Activated CD4-positive, alpha-beta memory T cell treated with anti-CD3 and anti-CD28 coated beads, Interleukin-2, amount 10 ng/mL, durations not matched to agents 7 days and 5 days (primary cell): ENCODE measurements at places on chromosomes 2 and 18. TPM values are rescaled to one million over a fixed set of nuclear protein-coding genes. Genes with fewer than 3 reads are reported as not detected.
A peak's percentile ranks its signal among the peaks of the same experiment; 100 is the strongest.

The IL36G gene
- total RNA-seq, result not detected

GRCh38 chr2:229591611-229592010 is 122.7 kb downstream of the DNER start:
- DNase-seq, result no peak

GRCh38 chr2:73823916-73824523 is 4.7 kb upstream of the STAMBP start:
- no peak for DNase-seq

DNA sequence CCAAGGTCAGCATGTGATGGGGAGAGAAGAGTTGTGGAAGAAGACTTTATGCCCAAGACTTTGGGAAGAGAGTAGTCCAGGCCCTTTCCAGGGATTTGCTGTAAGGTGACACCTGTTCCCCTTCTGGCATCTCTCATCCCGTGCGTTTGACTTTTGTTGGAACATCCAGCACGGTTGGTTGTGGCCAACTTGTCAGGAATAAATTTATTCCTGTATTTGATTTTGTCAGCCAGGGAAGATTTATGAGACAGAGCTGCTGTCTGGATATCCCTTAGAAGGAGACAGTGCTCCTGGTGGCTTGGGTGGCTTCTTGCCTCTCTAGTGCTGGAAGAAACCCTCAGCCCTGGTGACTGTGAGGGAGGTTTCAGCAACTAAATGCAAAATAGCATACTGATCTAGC is 121.5 kb downstream of the PTPRM start:
- DNase-seq, result no peak

- DNase-seq, result no peak
Observed at GRCh38 chr2:140601342-140601741, 1529.5 kb downstream of the LRP1B start.

- no peak for DNase-seq
Observed at GRCh38 chr2:78993518-78994148, 31.9 kb upstream of the REG3G start.

GRCh38 chr2:167054881-167055280 is 166.6 kb downstream of the XIRP2 start:
- no peak for DNase-seq

- DNase-seq, result no peak
Observed at GRCh38 chr2:224865016-224865415, 148.9 kb upstream of the CCDC195 start.

The LTBP1 gene
- 0.33 TPM for total RNA-seq

The KIDINS220 gene
- 35.1 TPM for total RNA-seq

GRCh38 chr2:46368401-46368800 is 71.2 kb downstream of the EPAS1 start:
- DNase-seq, result no peak

DNA sequence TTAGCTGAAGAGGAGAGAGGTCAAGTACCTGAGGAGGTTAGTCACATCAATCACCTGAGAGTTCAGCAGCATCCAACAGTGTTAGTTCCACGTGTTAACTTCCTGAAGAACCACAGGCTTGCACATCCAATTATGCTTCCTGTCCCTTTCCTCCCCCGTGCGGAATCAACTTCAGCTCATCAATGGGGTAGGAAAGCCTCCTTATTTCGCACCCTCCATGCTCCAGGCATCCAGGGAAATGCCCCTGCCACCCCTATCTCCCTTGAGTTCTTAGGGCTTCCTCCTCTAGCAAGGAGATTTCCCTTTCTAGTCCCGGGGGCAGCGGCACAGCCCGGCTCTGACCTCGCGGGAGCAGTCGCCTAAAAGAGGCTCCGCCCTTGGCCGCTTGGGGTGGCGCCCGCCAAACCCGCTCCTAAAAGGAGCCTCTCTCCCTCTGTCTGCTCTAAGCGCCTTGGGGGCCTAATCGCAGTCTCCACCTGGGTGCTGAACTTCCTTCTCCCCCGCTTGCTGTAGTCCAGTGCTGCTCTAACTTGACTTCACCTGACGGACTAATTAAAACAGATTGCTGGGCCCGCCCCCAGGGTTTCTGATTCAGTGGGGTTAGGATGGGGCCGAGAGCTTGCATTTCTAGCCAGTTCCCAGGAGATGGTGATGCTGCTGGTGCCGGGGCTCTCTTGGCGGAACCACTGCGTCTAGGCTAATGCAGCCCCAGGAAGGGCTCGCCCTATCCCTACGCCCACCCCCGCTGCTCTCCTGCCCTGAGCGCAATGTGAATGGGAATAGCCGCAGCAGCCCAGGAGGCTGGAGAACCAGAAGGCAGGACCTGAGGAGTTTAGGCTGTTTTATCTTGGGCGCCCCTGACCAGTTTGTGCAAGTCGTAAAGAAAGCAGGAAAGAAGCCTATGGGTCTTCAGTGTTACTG is 3.4 kb upstream of the TET3 start:
- DNase-seq, result peak; percentile 36

GRCh38 chr2:119475857-119476244 is 44.2 kb downstream of the TMEM37 start:
- no peak for DNase-seq

The CHST10 gene
- total RNA-seq, result 3.1 TPM

- no peak for DNase-seq
Observed at GRCh38 chr18:79488311-79489050, 92.8 kb downstream of the NFATC1 start.

The BOLL gene
- total RNA-seq, result not detected

DNA sequence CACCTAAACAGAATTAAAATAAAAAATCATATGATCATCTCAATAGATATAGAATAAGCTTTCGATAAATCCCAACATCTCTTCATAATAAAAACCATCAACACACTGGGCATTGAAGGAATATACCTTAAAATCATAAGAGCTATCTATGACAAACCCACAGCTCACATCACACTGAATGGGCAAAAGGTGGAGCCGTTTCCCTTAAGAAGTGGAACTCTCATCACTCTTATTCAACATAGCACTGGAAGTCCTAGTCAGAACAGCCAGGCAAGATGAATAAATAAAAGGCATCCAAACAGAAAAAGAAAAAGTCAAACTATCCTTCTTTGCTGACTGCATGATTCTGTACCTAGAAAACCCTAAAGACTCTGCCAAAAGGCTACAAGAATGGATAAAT is 510.3 kb downstream of the ZNF804A start:
- no peak for DNase-seq

DNA sequence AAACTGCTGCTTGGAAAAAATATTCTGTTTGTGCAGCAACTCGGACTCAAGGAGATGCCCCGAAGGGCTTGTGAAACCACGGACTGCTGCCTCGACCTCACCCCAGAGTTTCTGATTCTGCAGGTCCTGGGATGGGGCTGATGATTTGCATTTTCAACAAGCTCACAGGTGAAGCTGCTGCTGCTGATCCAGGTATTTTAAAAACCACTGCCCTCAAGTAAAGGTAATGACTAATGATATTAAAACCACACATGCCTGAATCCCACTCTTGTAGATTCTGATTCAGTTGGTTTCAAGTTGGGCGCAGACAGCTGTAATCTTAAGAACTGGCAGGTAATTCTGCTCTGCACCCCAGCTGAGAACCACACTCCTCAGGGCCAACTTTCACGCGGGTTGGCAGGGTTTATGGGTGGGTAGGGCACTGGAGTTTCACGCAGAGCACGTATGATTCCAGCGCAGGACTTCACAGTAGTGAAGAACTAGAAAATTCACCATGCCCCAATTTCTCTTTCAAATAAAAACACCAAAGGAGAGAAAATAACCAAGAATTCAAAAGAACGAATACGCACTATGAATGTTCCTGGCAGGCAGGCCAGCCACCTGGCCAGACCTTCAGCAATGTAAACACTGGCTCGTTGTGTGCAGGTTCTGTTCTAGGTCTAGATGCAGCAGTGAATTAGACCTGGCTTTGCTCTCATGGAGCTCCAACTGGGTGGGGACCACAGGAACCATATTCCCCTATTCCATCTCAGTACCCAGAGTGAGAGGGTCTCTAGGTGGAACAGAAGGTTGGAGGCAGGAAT is 74.6 kb upstream of the ZFP36L2 start:
- DNase-seq, result no peak

The TNS1 gene
- total RNA-seq, result 3.4 TPM

- no peak for DNase-seq
Observed at GRCh38 chr2:234025891-234026401, 24.6 kb upstream of the SPP2 start.

GRCh38 chr2:120832296-120833070 is 96.8 kb downstream of the GLI2 start:
- DNase-seq, result no peak

DNA sequence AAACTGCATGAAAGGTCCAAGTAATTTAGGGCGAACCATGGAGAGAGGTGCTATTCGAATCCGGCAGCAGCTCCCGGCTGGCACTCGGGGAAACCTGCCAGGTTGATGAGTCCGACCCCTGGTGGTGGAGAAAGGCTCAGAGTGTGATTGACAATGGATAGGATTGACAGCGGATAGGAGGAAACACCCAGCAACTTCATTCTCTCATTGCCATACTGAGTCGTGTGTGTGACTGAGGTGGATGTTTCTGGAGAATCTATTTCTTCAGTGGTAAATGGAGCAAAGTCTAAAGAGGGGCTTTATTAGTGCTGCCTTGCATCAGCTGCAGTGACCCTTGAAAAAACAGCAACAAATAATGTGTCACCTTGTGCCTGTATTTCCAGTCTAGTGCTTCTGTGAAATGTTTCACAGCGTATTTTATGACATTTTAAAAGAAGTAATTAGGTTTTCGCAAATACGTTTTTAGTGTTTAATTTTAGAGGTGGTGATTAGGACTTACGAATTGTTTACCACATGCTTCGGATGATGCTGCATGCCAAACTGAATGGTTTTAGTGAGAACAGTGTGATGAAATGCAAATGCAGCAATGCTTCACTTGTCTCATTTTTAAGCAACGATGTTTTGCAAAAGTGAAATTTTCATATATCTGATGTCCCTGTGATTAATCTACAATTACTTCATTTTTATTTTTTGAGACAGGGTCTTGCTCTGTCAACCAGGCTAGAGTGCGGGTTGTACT is 102.0 kb downstream of the DCDC2C start:
- no peak for DNase-seq

- DNase-seq, result no peak
Observed at GRCh38 chr2:28745876-28746275, 5.8 kb upstream of the PPP1CB start.

GRCh38 chr2:170076189-170076588 is 101.8 kb upstream of the MYO3B start:
- DNase-seq, result no peak

DNA sequence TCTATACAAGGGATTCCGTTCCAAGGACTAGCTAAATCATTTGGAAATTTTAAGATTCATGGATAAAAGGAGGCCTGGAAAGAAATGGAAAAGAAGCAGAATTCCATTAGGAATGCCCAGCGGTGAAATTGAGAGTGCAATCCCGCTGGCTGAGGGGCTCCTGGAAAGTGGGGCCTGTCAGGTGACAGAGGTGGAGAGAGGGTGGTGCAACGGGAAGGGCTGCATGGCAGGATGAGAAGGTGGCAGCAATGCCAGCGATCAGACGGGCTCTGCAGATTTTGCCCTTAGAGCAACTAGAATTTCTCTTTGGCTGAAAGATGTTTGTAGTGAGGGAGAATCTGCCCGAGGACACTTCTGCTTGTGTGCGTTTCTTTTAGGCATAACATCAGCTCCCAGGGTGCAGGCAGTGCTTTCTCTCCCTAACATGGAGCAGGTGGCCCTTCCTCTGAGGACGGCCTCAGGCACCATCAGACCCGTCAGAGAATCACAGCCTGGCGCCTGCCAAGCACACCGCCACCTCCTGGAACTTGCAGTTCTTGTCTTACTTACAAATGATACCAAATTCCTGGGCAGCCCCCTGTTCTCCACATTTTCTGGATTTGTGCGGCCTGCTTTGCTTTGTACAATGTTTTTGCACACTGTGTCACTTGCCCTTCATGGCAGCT is 261.6 kb downstream of the NDUFA10 start:
- no peak for DNase-seq

The KLF7 gene
- total RNA-seq, result 28.3 TPM

GRCh38 chr2:201986463-201986735 is 47.3 kb upstream of the FZD7 start:
- no peak for DNase-seq

GRCh38 chr2:234951664-234952269 is at the start of gene SH3BP4:
Gene SH3BP4, plus strand, starts transcription at chr2:234952017. Its CDS starts 82,986 bp downstream, at chr2:235035003.
- DNase-seq, result peak; percentile 32

- no peak for DNase-seq
Observed at GRCh38 chr2:56713161-56713676, 529.4 kb downstream of the CCDC85A start.

The TXNDC2 gene
- total RNA-seq, result not detected

The IL18R1 gene
- 24.0 TPM for total RNA-seq

DNA sequence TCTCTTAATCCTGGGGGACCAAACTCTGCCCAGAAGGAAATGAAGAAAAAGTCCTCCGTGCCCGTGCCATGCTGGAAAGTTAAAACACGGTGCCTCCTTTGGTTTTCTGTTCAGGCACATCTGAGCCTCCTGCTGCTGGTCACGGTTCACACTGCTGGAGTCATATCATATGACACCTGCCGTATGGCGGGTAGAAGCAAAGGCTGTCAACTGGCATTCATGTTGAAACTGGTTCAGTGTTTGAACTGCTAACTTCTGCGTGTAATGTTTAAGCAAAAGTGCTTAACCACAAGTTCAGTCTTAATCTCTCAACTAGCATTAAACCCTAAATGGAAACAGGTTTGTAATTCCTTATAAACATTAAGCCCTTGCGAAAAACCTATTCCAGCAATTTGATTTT is 3.1 kb downstream of the STK39 start:
- peak; percentile 66 for DNase-seq

GRCh38 chr2:44358503-44358902 is 2.8 kb downstream of the PREPL start:
- DNase-seq, result peak; percentile 27

GRCh38 chr18:44709307-44710126 is 28.8 kb downstream of the SETBP1 start:
- DNase-seq, result no peak

The TCF7L1 gene
- total RNA-seq, result not detected

DNA sequence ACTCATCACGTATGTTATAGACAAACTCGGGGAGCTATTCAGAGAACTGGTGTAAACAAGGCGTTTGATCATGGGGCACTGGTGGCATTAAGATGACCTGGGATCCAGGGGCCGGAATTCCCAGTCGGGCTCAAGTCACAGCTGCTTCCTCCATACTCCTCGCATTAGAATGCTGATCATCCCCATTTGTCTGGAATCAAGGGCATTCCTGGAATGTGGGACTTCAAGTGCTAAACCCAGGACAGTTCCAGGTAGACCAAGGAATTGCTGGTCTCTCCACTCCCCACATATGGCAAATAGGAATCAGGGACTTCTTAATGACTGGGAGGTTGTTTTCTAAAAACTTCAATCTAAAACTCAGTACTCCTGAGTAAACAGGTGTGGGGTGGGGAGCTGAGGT is 355.7 kb upstream of the RAB6C start:
- DNase-seq, result no peak

GRCh38 chr2:217512259-217512658 is 490.5 kb downstream of the TNS1 start:
- DNase-seq, result no peak

- DNase-seq, result peak; percentile 68
Observed at GRCh38 chr2:235390108-235390815, 103.6 kb upstream of the AGAP1 start.

The DLGAP1 gene
- 1.5 TPM for total RNA-seq

- DNase-seq, result no peak
Observed at GRCh38 chr2:159982270-159982669, 80.1 kb downstream of the PLA2R1 start.

The SERPINB12 gene
- total RNA-seq, result not detected
